ENCODE measurements at places on chromosomes 3 and 15.
A peak's percentile ranks its signal among the peaks of the same experiment; 100 is the strongest.

- DNase-seq: peak; percentile 40
Measured at GRCh38 chr3:181709537-181710279, 2.0 kb upstream of the SOX2 start.

DNA sequence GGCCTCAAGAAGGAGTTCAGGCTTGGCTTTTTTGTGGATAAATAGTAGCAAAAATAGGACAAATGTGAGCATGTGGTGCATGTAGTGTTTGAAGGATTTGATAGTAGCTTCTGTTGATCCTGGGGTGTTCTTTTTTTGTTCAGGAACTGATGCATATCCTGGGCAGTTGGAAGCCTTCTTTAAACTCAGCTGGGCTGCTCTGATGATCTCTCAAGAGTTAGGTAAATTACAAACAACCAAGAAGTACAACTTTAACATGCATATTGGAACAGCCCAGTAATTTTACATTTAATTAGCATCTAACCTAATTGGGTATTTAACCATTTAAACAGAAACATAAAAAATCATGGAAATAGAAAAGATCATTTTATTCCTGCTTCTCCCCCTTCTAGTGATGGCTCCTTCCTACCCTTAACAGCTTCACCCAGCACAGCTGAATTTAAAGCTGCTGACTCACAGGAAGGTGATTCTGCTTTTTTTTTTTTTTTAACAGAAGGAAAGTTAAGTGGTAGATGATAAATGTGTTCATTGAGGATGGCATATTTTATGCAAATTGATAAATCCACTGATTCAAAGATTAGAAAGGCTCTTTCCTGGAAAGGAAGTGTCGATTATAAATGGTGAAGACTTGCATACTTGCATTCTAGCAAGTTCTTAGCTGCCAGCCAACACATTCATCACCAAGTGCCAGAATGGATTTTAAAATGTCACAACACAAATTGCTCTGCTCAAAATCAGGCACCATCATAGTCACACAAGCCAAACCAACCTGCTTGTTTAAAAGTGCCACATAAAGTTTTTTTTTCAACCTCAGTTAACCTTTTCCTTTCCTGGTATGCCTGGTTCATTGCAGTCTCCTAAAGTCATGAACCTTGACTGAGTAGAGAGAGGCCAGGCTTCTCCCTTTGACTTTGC, 20.0 kb downstream of the SLC35G2 start:
- peak; percentile 40 for DNase-seq

DNA sequence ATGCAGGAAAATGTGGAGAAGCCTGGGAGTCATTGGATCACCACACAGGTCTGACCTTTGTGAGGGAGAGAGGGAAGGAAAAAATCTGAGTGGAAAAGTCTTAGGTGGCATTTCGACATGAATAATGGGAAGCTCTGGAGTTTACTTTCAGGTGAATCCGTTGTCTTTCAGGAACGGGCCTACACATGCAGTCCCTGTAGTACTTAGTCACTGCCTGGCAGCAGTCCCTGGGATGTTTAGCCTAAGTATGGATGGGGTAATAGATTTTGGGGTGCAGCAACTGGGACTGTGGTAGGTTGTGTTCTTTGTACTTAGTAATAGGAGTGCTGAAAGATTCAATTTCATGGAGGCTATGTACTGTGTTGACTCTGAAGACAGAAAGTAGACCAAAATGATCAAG, 227.5 kb upstream of the EPHA3 start:
- peak; percentile 60 for DNase-seq

- no peak for DNase-seq
Measured at GRCh38 chr15:31005660-31006059, 14.2 kb upstream of the MTMR10 start.

DNA sequence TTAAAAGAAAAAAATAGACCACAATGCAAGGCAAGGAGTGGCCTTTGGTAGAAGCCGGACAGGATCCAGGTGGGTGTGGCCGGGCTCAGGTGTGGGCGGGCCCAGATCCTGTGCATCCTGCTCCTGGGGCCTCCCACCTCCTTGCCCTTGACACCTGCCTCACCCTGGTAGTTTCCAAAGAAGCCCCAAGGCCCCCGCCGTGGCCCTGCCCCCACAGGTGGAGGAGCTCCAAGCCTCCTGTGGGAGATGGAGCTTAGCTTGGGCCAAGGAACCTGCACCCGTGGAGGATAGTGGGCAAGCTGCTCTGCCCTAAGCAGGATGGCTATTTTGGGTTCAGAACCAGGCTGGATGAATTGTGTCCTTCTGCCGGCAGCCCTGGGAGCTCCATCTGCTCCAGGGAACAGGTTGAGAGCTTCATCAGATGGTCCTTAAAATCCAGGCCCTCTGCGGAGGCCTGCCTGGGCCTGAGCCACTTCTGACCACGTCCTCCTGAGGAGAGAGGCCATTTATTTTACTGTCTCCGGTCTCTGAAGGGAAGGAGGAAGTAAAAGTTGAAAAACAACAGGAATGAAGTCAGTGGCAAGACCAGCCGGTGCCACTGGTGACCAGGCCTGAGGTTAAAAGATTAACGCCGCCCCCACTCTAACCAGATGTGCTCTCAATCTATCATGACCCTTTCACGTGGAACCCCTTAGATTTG, 53.9 kb upstream of the KLF13 start:
- no peak for DNase-seq

GRCh38 chr3:148820361-148821245, 7.0 kb upstream of the CPB1 start:
- DNase-seq: no peak

DNA sequence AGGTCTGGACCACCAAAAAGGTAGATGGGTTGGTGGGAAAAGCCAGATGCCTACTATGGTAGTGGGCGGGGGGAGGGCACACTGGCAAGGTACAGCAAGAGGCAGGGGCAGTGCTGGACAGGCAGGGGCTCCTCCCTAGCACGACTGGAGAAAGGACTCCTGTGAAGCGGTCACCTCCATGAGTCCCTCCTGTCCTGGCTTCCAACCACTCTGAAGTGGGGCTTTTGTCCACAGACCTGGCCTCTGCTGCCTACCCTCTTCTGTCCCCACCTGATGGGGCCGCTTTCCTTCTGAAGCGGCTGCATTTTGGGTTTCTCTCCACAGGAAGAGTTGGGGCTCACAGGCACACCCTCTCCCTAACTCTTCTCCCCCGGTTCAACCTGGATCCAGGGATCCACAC, 2.7 kb upstream of the SPTBN5 start:
- no peak for DNase-seq

- no peak for DNase-seq
Measured at GRCh38 chr15:72306211-72306785, 13.7 kb downstream of the CELF6 start.

- no peak for DNase-seq
Measured at GRCh38 chr3:134918441-134918840, 123.4 kb downstream of the EPHB1 start.

- DNase-seq: no peak
Measured at GRCh38 chr3:53191836-53192480, 30.9 kb downstream of the PRKCD start.

DNA sequence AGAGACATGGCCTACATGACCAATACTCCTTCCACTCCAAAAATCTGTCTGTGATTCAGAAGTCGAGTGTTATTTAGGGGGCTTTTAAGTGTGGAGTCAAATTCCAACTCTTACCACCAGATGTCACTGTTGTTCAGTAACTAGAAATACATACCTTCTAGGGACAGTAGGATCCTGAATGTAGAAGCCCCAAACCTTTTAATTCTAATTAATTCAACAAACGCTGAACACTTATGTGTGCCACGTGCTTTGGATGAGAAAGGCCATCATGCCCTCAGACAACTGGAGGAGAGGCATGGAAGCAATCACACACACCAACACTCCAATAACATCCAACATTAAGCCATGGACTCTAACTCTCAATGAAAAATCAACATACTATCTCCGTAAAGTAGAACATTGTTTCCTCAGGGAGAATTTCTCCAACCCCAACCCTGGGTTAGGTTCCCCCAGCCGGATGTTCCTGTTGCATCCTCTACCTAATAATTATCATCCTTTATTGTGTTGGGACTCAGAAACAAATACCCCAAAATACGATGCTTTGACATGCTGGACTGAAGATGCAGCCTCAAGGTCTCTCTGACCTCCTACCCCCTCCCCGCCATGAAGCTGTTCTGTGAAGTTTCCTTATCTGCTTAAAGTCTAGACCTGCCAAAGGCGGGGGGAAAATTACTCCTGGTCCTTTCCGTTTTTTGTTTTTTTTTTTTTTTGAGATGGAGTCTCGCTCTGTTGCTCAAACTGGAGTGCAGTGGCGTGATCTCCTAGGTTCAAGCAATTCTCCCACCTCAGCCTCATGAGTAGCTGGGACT, 8.0 kb upstream of the CCDC13 start:
- peak; percentile 43 for DNase-seq

DNA sequence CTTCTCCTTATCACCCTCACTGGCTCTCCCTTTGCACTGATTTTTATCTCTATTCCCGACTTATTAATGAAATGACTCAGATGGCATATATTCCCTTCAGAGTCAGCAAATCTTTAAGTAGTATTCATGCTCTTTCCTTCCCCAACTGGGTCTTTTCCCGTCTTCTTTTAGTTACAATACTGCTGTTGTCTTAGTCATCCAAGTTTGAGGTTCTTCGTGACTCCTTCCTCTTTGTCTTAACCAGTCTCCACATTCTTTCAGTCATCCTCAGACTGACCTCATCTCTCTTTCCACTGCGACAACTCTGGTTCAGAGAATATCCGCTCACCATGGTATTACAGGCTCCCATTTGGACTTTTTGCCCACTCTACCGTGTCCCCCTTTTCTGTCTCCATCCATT, 12.4 kb downstream of the WDR5B start:
- peak; percentile 46 for DNase-seq

GRCh38 chr15:59399465-59400102, 26.9 kb upstream of the MYO1E start:
- no peak for DNase-seq

DNA sequence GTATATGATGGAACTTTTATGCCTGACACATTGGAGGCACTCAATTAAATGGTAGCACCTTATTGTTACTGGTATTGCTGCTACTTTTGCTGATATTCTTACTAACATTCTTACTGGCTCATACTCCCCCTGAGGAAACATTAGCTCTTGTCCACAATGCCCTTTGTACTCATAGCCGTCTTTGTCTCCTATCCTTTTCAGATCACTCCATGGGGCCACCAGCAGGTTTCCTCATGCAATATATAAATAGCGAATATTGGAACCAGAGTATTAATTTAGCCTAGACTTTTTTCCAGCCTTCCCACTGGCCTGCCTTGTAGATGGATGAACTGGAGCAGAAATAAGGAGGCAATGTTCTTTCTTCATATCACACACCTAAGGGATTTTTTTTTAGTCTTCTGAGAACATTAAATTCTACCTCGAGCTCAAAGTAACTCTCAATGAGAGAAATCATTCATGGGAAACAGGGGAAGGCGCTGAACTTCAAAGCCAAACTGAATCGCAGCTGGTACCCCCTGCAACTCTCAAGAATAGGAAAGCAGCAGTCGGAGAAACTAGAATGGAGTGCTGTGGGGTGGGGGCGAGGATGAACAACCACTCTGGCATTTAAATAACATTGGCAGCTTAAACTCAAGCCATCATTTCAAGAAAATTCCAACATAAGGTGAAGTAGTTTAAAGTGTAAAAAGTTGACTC, 300.3 kb downstream of the TAFA4 start:
- no peak for DNase-seq

DNA sequence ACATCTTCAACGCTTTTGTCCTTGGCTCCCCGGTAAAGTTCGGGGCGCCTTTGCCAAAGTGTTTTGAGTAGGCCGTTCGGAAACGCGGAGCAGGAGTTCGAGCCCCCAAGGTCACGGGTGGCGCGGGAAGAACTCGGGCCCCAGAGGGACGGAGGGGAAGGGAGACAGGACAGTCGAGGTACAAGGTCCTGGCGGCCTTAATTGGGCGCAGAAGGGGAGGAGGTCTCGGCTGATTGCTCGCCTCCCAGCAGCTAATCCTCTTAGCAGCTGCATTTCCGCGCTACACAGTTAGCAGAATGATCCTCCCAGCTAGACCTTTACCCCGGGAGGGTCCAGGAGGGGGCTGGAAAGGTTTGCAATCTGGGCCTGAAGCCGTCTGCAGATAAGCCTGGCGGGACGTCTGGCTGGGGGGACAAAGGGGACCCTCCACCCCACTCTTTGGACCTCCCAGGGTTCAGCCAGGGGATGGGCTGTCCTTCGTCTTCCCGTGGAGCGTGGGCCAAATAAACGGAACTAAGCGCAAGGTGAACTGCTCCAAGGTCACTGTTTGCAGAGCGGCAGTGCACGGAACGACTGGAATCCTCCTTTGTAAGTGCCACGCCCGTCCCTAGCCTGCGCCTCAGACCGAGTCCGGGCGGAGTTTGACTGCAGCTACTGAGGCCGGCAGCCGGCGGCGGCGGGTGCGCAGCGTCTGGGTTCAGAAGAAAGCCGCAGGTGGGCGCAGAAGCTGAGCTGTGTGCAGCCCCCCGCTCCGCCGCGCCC, 7.2 kb downstream of the EOMES start:
- no peak for DNase-seq

GRCh38 chr3:55538158-55538557, 51.1 kb upstream of the WNT5A start:
- DNase-seq: no peak

DNA sequence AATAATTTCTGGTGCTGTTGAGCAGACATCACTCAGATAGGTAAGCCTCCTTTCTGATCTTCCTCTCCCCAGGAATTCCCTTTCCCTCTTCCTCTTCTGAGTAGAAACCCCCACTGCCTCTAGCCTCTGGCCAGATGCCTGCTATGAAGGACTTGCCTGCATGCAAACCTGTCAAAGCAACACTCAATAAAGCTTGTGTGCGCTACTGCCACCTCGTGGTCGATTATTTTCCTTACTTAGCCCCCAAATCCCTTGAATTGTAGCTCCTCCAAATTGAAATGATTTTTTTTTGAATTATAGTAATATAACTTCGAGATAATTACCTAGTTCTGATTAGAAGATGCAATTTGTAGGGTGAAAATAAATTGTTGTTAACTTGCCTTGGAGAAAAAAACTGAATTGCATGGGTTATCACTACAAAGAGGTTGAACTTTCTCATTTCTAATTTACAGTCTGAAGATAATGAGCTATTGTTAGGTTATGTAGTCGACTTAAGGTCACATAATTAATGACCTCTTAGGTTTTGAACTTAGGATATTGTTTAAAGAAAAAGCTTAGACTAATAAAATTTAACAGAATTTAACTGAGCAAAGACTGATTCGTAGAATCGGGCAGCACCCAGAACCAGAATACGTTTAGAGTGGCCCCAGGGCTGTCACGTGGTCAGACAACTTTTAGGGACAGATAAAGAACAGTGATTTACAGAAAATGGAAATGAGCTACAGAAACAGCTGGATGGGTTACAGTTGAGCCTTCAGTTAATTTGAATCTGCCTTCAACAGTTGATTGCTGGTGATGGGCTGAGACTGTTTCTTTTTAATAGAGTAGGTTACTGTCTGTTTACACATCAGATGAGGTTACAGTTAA, 269.3 kb downstream of the ARPP21 start:
- peak; percentile 41 for DNase-seq

GRCh38 chr3:10423171-10423882, 82.1 kb downstream of the ATP2B2 start:
- DNase-seq: no peak

GRCh38 chr15:82804575-82804949, 1.3 kb downstream of the FSD2 start:
- peak; percentile 54 for DNase-seq
